ENCODE measurements at places on chromosomes 12 and 14.

GRCh38 chr12:109949089-109949488 is 47.1 kb downstream of the GIT2 start:
- no peak for DNase-seq

DNA sequence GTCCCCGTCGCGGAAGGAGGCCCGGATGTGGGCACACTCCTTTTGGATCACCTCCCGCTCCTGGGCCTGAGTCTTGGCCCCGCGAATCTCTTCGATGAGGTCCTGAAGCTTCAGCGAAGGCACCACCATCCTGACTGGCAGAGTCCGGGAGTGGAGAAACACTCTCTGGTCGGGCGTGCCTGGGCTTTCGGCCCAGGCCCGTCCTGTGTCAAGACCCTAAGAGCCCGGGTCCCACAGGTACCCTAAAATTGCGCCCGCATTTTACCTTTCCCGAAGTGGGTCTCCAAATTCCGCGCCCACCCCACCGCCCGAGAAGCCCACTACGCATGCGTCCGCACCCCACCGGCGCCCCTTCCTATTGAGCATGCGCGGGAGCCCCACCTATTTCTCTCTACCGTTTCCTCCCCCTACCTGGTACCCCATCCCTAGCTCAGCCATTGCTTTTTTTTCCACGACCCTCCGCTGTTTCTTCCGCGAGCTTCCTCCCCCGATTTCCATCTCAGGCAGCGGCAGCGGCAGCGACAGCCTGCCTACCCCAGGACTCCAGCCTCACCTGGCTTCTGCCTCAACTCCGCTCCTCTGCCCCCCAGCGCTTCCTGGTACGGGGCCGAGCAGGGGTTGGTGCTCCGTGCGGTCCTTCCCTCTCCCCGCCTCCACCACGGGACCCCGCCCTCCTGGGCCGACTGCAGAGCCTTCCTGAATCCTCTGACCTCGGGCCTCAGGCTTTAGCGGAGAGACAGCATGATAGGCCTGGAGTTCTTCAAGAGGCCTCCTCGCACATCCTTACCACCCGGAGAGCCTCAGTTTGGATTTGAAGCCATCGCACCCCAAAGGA is at the start of gene AP1G2:
AP1G2 (minus strand) TSS at position 606 of the 835 bp plus-strand sequence; CDS start at position 129, 477 bp downstream.
- DNase-seq, result peak; percentile 80

- no peak for DNase-seq
These were observed 36.6 kb downstream of the NID2 start for GRCh38 chr14:52032204-52032801.

- peak; percentile 19 for DNase-seq
These were observed 188.7 kb downstream of the TTC8 start for GRCh38 chr14:89013098-89013504.

DNA sequence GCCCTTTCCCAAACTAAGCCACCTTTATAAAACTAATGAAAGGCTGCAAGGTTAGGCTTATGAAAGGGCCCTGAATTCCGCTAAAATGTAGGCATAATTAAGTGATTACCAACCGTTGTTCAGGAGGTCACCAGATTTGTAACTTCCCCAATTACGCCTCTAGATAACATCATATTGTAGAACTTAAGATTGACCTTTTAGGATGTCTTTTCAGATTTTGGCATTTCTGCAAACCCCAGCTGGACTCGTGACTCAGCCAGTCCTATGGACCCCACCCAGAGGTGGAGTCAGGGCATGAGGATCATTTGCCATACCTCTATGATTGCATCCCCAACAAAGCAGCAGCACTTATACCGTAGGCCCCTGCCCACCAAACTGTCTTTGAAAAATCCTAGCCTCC is 3.7 kb upstream of the LPCAT3 start:
- no peak for DNase-seq

- no peak for DNase-seq
These were observed 31.2 kb upstream of the TSPAN9 start for GRCh38 chr12:3045989-3046388.

GRCh38 chr12:97312570-97313135 is 150.0 kb upstream of the RMST start:
- DNase-seq, result no peak

- DNase-seq, result peak; percentile 72
These were observed 34.9 kb downstream of the KRT80 start for GRCh38 chr12:52156757-52157565.

GRCh38 chr14:95511687-95512086 is 4.8 kb downstream of the SYNE3 start:
- no peak for DNase-seq

DNA sequence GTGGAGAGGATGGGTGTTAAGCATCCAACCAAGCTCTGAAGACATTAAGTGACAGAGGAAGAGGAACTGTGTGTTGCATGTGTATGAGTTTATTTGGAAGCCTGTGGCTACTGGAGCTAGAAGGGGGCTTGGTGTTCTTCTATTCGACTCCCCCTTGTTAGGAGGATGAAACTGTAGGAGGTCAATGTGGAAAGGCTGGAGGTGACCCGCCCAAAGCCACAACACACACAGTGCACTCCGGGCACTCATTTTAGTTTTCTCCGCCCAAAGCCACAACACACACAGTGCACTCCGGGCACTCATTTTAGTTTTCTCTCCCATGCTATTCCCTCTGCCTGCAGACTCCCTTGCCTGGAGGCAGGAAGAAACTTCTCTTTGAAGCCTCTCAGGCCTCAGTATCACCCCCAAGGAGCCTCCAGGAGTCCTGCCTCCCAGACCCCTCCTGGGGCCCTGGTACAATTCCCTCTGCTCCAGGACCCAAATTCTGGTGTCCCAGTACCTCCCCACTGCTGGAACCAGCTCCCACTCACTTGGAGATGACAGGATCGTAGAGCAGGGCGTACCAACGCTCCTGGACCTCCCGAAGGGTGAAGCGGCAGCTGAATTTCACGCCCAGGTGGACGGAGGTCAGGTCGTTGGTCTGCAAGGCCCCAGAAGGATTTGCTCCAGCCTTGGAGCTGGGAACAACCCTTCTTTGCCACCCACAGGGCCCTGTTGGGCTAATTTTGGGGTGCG is 3.8 kb downstream of the MCRS1 start:
- DNase-seq, result no peak

DNA sequence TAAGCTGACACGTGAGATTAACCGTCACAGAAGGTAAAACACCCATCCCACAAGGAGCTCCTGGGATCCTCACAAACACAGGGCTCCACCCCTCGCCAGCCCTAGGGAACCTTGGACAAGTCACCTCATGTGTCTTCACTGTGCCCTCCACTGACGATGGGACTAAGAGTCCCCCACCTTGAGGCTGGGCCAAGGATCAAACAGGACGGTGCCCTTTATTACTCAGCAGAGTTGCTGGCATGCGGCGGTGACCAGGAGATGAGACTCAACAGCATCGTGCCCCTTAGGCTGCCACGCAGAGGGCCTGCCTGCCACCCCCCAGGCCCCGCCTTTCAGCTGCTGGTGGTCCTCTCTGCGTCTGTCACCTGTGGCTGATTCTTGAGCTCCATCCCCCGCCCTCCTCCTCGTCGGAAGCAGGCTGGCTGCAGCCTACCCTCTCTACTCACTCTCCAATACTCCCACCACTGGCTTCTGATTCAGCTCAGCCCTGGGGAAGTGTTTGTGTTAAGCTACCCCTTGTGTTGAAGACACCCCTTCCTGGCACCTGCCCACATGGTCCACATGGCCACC is 105.2 kb downstream of the DICER1 start:
- DNase-seq, result no peak

GRCh38 chr14:54645639-54646038 is 78.7 kb downstream of the SAMD4A start:
- DNase-seq, result no peak

GRCh38 chr12:108853981-108854446 is 3.4 kb downstream of the SSH1 start:
- no peak for DNase-seq

DNA sequence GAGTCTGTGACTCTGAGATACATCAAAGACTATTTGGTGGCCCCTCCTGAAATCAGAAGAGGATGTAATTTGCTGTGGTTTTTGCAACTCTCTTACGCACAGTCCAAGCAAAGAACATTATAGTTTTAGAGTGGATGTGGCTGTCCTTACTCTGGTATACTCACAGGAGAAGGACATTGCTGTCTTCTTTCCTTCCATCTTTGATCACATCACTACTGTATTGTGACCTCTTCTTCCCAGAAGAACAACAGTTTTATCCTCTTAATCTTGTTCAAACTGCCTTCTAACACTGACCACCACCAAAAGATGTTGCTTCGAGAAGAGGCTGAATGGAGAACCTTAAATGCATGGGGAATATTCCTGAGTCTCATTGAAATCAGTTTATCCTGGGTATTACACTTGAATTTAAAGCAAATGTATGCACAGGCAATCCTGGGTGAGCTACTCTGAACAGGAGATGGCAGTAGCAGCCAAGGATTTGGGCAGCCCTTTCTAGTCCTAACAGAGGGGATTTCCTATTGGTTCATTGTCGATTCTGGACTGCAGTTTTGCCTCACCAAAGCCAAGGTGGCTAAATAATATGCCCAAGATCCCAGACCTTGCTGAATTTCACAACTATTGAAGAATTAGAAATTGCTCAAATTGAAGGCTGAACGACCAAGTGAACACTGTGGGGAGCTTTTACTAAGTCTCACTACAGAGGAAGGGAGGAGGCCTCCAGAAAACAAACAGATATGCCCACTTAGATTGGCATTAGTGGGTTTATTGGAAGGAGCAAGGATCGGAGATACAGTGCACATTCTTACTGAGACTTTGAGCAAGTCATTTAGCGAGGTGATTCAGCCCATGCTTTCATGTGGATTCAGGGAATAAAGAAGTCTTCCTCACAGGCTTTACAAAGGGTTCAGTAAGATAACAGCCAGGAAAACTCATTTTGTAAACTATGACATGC is 282.8 kb downstream of the PAWR start:
- peak; percentile 36 for DNase-seq

DNA sequence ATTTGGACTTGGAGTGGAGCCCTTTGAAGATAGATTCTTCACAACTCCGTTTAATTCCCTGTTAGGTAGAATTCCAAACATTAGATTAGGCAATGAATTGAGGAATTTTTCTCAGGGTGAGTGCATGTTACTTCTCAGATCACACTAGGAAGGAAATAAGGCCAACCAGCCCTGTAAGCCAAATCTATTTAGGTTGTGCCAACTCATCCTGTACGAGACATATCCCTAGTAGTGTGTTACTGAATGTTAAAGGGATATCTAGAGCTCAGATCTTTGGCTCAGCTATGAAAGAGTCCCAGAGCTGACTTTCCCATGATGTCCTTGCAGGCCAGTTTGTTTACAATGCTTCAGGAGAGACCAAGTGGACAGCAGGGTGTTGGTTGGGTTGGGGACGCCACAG is 45.6 kb downstream of the GPHB5 start:
- DNase-seq, result no peak

GRCh38 chr12:4526923-4527546 is 11.7 kb upstream of the RAD51AP1 start:
- no peak for DNase-seq

DNA sequence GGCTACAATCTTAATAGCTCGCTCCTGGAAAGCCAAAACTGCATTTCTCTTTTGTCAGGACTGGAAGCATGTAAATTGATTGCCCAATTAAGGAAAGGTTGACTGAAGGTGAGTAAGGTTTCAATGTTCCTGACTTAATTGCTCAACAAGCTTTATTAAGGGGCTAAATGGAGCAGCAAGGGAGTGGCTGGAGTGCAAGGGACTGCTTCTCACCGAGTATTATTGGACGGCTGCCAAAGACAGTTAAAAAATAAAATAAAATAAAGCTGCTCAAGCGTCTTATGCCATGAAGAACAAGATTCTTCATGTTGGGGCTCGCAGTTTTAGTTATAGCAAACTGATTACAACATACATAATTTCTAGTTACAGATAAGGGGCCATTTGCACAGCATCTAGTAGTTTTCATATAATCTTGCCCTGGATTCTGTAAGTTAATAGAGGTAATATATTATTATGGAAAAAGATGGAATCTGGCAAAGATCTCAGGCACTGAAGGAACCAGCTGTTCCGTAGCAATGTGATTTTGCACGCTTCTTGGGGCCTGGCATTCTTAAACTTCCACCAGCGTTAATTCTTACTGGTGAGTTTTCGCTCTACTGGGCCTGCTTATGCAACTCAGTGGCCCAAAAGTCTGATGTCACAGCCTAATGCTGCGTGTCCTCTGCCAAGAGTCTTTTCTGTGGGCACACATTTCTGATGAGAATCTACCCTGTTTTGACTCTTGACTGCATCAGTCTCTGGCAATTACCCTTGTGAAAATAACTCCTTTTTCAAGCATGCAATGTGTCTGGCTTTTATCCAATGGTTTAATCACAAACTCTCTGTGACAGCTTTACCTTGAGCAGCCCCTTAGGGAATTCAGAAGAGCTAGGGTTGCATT is 108.5 kb downstream of the SLC38A1 start:
- peak; percentile 12 for DNase-seq

DNA sequence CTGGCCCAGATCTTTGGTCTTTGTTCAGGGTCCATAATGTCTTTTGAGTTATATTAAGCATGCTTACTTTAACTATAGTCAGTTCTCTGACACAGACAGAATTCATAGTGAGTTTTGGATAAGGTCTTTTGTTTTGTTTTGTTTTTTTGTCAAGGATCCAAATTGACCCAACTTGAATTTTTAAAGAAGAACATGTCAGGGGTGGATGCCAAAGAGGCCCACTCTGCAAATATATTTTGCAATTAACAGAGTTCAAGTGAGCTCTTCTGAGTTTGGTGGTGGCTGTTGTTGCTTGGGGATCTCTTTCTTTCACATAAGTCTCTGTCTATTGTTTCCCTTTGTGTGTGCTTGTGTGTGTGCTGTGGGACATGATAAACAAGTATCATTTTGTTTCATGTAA is 34.4 kb upstream of the PMCH start:
- DNase-seq, result no peak

- DNase-seq, result no peak
These were observed 14.9 kb upstream of the IFT81 start for GRCh38 chr12:110109037-110109836.

DNA sequence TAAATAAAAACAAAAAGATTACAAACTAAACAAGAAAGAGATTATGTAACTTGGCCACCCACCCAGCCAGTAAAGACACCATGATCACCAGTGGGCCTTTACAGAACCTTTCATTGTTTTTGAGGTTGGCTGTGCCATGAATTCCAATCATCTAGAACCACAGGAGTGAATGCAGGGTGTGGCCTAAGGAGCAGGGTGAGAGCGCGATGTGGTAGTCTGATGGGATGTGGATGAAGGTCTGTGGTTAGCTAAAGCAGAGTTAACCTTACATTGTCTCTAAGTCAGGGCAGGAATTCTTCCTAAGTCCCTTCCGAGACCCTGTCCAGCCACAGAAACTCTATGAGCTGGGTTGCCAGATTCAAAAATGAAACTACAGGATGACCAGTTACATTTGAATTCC is 54.0 kb upstream of the CDKN3 start:
- no peak for DNase-seq

DNA sequence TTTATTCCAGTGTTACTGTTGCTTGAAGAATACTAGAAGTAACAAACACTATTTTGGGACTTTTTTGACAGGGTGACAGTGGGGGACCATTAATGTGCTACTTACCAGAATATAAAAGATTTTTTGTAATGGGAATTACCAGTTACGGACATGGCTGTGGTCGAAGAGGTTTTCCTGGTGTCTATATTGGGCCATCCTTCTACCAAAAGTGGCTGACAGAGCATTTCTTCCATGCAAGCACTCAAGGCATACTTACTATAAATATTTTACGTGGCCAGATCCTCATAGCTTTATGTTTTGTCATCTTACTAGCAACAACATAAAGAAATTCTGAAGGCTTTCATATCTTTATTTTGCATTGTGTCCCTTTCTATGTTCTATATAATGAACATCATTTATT is 44.5 kb downstream of the TMPRSS12 start:
- DNase-seq, result no peak

- DNase-seq, result no peak
These were observed 10.6 kb upstream of the PUS1 start for GRCh38 chr12:131918311-131919050.
